Glutamatergic neuron (in vitro differentiated cells): ENCODE measurements at places on chromosomes 12 and 14. TPM values are rescaled to one million over a fixed set of nuclear protein-coding genes. Genes with fewer than 3 reads are reported as not detected.

DNA sequence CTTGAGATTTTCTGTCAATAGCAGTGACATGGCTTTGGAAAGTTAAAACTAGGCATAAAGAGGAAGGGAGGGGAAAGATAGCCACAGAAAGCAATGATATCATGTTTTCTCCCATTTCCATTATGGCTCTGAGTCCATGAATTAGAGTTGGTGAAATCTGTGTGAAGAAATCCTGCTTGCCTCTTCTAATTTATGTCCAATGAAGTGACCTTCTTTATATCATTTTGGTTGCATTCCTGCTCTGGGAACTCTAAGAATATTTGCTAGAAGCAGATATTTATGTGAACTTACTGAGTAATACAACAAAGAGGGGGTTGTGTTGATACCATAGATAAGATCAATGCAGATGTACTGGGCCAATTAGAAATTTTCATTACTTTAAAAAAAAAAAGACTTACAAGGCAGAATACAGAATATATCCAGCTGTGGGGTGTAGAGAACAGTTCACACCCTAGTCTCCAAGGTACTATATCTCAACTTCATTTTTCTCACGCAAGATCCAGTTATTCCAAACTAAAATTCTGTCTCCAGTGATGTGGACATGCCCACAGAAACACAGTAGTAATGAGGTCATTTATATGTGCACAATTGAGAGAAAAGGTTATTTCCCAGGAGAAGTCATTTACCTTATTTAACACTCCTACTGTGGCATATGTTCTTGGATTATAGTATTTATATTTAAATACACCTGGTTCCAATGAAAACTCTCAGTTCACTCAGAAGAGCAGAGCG is 51.5 kb upstream of the KCNJ8 start:
- no peak for DNase-seq

DNA sequence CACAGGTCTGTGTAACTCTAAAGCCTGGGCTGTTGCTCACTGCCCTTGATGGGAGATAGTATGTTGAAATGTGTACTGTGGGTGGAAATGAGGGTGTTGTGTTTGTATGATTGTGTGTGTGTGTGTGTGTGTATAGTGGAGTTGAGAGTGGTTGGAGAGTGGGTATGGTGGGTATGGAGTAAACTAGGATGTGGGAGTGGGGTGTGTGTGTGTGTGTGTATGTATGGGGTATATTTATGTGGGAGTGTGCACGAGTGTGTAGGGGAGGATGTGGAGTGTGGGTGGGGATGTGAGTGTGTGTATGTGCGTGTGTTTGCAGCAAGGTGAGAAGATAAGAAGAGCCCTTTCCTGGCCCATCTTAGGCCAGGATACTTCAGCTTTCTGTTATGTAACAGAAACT is 22.3 kb downstream of the RPH3A start:
- no peak for DNase-seq

GRCh38 chr14:99718031-99718810 is 34.1 kb downstream of the CYP46A1 start:
- no peak for DNase-seq

- DNase-seq, result peak; percentile 47
Observed at GRCh38 chr12:114697741-114698565, 14.0 kb upstream of the TBX3 start.

DNA sequence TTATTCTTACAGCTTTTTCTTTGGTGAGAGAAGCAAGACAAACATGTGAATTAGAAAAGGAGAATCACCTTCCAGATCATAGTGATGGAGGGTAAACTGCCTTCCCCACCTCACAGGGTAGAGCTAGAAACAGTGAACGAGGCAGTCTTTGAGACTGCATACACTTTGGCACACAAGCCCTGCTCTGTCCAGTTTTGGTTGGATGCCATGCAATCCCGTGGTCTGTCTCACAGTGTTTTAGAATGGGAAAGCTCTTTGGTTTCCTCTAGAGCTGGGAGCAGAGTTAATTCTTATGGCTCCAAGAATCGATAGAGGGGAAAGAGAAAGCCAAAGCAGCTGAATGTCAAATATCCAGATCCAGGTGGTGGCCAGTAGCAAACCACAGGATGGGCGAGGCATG is 21.9 kb downstream of the TDP1 start:
- no peak for DNase-seq

- no peak for DNase-seq
Observed at GRCh38 chr12:131682510-131682895, 28.4 kb upstream of the SFSWAP start.

DNA sequence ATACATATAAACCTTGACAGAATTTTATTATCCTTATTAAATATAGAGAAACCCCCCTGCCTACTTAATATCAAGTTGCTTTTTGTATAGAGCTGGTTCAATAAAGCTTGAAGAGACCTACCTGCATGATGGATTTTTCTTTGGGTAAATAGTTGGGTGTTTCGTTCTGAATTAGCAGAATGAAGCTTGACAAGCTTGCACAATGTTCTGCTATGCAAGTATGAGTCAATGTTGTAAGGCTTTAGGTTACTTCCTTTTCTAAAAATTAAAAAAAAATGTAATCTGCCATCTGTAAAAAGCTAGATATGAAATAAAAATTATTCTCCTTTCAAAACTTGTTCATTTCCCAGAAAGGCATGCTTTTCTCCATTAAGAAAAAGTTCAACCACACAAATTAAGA is 1662.6 kb upstream of the SEL1L start:
- no peak for DNase-seq

- DNase-seq, result no peak
Observed at GRCh38 chr14:30620178-30620577, 1.9 kb upstream of the SCFD1 start.

DNA sequence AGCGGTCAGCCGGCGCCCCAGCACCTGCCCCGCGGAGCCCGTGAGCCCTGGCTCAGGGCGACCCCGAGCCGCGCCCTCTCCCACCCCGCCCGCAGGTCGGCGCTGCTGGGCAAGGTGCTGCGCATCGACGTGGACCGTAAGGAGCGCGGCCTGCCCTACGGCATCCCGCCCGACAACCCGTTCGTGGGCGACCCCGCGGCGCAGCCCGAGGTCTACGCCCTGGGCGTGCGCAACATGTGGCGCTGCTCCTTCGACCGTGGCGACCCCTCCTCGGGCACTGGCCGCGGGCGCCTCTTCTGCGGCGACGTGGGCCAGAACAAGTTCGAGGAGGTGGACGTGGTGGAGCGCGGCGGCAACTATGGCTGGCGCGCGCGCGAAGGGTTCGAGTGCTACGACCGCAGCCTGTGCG is 14.4 kb downstream of the HHIPL1 start:
- DNase-seq, result peak; percentile 43

DNA sequence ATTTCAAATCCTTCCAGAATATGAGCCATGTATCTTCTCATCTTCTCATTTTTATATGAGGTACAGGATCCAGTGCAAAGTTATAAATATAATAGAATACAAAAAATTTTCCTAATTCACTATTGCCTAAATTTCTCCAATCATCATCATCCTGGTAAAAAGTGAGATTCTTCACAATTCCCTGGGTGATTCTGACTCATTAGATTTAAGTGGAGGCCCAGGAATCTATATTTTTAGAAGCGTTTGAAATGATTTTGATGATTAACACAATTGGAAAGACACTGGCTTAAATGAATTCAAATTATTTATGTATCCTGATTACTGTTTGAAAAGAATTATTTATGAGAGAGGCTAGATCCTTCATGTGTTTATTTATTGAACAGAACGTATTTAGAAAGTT is 380.3 kb upstream of the PDE3A start:
- no peak for DNase-seq

DNA sequence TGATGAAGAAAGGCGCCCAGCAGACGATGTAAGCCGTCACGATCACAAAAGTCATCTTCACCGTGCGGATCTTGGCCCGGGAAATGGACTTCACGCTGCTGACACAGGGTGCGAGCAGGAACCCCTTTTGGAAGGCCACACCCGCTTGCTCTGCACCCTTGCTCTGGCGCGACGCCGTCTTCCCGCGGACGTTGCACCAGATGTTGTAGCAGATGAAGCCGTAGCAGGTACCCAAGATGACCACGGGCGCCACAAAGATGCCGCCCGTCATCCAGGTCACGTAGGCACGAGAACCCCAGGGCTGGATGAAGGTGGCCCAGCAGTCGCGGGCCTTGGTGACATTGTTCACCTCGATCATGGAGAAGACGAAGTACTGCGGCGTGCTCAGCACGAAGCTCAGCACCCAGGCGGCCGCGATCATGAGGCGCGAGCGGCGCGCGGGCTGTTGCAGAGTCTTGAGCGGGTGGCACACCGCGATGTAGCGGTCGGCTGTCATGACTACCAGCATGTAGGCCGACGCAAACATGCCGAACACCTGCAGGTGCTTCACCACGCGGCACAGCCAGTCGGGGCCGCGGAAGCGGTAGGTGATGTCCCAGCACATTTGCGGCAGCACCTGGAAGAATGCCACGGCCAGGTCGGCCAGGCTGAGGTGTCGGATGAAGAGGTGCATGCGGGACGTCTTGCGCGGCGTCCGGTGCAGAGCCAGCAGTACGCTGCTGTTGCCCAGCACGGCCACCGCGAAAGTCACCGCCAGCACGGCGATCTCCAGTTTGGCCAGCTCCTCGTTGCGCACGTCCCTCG is 890 bp downstream of the AVPR1A start:
- peak; percentile 36 for DNase-seq

DNA sequence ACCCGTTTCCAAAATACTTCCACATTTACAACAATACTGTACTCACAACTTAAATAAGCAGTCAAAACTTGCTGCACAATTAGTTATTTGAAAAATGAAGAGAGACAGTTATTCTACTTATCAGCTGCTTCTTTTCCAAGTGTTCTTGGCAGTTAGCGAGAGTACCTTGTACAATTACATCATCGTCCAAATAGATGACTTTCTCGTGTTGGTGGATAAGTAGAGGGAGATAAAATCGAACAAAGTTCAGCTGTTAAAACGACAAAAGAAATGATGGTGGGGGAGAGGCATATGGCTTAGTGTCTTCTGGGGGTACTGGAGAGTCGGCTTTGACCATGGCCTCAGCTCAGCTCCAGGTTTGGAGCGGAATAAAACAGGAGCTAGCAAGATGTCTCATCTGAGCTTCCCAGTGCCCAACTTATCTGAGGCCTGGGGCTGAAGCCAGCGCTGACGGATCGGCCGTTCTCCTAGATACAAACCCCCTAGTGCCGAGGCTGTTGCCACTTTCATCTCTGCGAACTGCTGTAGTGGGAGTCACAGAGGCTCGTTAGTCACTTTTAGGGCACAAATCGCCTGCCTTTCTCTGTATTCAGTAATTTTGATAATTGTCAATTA is 31.7 kb downstream of the TDG start:
- no peak for DNase-seq

DNA sequence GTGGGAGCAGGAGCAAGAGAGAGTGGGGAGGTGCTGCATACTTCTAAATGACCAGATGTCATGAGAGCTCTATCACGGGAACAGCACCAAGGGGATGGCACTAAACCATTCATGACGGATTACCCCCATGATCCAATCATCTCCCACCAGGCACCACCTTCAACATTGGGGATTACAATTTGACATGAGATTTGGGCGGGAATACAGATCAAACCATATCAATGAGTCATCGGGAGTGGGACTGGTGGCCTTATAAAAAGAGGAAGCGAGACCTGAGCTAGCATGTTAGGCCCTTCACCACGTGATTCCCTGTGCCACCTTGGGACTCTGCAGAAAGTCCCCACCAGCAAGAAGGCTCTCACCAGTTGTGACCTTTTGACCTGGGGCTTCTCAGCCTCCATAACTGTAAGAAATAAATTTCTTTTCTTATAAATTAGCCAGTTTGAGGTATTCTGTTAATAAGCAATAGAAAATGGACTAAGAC is 28.7 kb downstream of the COX8C start:
- DNase-seq, result no peak

DNA sequence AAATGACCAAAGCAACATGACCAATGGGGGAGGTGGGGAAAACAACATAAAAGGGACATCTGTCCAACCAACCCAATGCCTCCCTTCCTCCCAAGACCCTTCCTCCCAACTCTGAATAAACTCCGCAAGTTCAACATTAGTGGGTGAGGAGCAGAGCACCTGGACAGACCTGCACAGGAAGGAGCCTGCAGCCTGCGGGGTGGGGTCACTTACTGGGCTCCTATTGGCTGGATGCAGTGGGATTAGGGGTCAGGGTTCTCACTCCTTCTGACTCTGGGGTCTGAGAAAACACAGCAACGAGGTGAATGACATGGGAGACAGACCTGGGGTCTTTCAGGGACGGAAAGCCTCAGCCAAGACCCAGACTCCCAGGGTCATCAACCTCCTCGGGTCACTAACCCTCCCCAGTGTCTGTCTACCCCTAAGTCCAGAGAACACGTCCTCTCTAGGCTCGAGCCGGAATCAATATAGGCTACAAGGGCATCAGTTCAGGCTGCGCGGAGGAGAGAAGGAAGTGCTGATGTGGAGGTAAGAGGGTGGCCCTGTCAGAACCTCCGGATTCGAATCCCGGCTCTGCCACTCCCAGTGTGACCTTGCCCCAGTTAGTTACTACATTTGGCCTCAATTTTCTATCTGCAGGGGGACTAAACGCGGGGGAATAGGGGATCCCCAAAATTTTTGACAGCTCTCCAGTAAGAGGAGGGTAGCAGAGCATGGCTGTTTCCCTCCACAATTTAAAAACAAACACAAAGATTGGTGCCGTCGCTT is 860 bp downstream of the NDRG2 start:
- peak; percentile 24 for DNase-seq

GRCh38 chr12:78096909-78097597 is 266.4 kb downstream of the NAV3 start:
- no peak for DNase-seq

GRCh38 chr12:92495108-92495507 is 207.7 kb upstream of the PLEKHG7 start:
- DNase-seq, result no peak

DNA sequence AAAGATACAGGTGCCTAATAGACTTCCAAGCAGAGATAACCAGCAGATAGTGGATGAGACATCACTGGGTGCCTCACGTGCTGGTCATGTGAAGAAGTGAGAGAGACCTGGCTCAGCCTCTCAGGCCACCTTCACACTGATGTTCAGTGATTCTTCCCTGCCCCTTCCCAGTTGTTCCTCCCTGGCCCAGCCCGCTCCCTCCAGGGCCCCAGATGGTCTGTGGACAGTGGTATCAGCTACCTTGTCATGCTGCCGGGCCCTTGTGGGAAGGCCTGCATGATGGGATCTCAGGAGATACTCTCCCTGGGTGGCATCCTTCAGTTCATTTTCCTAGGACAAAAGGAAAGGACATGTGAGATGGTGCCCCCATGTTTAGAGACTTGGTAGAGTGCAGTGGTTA is 179.9 kb downstream of the PIWIL1 start:
- DNase-seq, result no peak

DNA sequence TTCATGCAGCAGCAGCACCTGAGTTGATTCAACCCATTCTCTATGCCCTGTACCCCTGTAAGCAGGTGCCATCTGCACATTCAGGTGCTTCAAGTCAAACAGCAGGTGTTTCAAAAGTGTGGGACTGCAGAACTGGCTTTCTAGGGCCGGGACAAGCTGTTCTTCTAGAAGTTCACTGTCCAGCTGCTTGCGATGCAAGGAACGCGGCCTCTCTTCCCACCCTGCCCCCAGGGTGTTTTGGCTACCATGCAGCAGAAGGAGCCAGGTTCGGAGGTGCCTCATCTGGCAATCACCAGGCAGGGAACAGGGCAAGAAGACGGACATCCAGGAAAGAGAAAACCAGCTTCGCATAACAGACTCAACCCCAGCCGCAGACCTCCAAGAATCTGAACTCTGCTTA is 35.2 kb downstream of the TMEM132D start:
- DNase-seq, result peak; percentile 25

Gene GRIP1
- 67.1 TPM for total RNA-seq

Gene PTCSC3
- total RNA-seq, result not detected

Gene CLEC4A
- total RNA-seq, result 0.71 TPM

Gene NEUROD4
- total RNA-seq, result 206 TPM

Gene RDH11
- 94.7 TPM for total RNA-seq

Gene KRT6C
- not detected for total RNA-seq

Gene BRF1
- total RNA-seq, result 54.6 TPM

Gene LTBP2
- 1.2 TPM for total RNA-seq

Gene MYH6
- total RNA-seq, result not detected

Gene TSPAN11
- total RNA-seq, result 31.0 TPM
